ENCODE measurements at places on chromosomes 6 and 20.

GRCh38 chr6:14995966-14996602 is 249.8 kb upstream of the JARID2 start:
- DNase-seq: no peak

DNA sequence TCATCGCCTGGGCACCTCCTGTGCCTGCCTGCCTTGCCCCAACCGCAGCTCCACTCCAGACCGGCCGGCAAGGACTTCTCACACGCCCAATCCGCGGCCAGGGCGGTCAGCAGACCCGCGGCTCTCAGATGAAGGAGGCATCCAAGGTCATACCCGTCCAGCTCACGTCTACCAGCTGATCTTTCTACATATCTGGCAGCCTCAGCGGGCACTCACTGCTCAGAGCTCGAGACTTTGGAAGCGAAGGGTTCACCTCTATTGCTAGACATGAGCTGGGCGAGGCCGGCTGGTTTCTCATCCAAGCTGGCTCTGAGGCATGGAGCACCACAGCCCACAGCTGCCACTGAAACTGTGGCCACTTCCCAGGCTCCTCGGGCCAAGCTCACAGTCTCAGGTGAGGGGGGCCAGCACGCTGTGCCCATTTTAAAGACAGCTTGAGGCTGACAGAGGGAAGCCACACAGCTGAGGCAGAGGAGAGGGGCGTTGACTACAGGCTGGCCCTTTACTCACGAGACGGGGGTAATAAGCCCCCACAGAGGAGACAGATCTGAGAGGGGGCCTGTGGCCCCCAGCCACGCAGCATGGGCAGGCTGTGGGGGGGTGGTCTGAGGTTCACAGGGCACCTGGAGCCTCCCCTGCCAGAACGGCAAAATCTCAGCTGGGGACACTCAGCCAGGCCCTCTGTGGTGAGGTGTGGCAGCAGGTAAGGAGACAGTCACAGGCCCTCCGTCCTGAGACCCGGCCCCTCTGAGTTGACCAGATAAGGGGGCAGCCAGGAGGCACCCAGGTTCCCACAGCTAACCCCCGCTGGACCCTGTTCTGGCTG is 2.0 kb downstream of the LAMA5 start:
- no peak for DNase-seq

GRCh38 chr20:35306931-35307517 is 14.8 kb upstream of the FAM83C start:
- peak; percentile 44 for DNase-seq

DNA sequence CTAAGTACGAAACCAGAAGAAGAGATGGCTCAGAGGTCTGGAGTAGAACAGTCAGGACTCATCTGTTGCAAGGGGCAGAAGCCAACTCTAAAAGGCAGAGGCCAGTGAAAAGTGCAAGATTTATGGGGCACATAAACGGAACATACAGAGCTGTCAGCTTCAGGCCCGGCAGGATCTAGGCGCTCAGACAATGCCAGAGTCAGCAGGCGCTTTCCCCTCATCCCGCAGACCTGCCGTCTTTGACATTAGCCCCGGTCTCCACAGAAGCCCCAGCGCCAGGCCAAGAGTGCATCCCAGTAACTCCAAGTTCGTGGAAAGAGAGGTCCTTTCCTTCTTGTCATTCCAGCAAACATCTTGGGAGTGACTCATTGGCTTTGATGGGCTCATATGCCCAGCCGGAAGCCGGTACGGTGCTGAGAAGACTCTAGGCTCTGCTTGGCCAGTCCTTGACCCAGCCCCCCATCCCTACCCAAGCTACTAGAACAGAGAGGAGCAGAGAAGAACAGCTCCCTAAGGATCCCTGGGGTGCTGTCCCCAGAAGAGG is 260.9 kb downstream of the TAF4 start:
- no peak for DNase-seq

All from CD4-positive, alpha-beta T cell treated with Interleukin-17A for 4 hours (primary cell).